ENCODE measurements at places on chromosomes 11 and 22.

- no peak for DNase-seq
These were observed 11.0 kb upstream of the AMBRA1 start for GRCh38 chr11:46604796-46605195.

DNA sequence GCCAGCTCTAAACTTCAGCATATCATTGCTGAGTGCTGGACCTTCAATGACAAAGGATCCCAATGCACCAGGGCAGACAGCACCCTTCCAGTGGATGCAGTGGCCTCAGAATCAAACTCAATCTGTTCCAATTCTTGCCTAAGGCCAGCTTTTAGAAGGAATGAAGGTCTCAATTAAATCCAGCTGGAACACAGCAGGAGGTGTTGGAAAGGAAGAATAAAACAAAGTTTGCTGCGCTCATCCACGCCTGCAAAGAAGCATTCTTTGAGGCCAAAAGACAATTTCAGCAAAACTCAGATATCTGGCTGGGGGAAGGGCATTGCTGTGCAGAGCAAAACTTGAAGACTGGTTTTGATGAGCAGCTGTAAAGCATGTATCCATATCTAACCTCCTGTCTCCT, 120.7 kb downstream of the CCDC81 start:
- DNase-seq, result no peak

DNA sequence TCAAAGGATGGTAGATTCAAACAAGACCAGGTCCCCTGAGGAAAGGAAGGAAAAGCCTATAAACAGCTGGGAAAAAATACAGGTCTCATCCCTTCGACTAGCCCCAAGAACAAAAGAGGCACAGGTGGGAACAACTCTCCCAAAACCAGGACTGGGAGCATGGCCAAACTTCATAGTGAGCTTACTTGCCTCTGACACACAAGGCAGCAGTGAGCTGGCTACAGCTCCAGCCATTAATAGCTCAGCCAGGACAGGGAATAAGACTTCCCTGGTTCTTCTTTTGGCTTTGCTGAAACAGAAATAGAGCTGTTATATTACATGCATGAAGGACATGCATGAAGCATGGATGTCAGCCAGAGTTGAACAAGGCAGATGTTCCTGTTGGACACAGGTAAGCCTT, at the start of gene OR10A2:
TSS of gene OR10A2 (plus strand) at position 97 of the 400 bp plus-strand sequence. CDS start 6,698 bp downstream, outside the sequence.
- no peak for DNase-seq

GRCh38 chr11:98967005-98967404, 53.7 kb upstream of the CNTN5 start:
- no peak for DNase-seq

DNA sequence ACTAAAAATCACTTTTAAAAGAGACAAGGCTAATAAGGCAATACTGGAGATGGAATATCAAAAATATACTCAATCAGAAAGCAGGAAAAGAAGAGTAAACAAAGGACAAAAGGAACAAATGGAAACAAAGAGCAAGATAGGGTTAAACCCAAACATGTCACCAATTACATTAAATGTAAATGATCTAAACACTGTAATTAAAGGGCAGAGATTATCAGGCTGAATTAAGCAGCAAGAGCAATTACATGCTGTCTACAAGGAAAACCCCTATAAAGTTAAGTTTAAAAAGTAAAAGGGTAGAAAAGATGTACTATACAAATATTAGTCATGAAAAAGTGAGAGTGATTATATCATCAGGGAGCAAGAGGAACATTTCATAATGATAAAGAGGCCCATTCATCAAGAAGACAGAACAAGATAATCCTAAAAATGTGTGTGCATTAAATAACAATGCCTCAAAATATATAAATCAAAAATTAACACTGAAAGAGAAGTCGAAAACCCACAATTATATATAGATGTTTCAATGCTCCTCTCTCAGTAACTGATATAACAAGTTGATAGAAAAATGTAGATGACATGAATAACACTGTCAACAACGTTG, 56.8 kb downstream of the ALX4 start:
- DNase-seq, result no peak
